ENCODE measurements at places on chromosomes 12 and 14. TPM values are rescaled to one million over a fixed set of nuclear protein-coding genes. Genes with fewer than 3 reads are reported as not detected.

DNA sequence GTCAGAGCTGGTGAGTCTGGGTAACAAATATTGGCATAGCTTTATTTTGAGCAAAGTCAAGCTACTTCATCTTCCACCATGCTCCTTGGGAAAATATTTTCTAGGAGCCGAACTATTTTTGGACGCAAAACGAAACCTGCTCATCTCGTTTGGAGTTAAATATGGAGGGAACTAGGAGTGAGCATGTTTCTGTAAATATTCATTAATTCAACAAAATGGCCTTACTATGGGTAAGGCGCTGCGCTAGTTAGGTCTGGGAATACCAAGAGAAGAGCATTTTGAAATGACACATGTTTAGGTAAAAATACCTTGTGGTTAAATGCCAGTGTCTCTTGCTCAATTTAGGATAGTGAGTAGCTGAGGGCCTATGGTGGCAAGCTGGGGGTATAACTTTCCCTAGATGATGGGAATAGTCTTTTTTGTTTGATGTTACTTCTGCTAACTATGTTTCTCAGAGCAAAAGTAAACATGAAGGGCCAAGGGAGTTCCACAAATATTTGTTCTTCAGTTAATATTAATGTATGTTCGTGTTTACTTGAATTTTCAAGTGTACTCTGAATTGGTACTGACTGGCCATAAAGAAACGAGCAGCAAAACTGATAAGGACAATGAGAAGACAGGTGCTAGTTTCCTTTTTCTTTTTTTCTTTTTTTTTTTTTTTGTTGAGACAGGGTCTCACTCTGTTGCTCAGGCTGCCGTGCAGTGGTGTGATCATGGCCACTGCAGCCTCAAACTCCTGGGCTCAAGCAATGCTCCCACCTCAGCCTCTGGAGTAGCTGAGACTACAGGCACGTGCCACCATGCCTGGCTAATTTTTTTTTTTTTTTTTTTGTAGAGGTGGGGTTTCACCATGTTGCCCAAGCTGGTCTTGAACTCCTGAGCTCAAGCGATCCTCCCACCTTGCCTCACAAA is 77.7 kb downstream of the MAP1LC3B2 start:
- DNase-seq = no peak

The NGB gene
- not detected for total RNA-seq

The EID3 gene
- 5.0 TPM for total RNA-seq

GRCh38 chr12:69546693-69547438 is 38.4 kb upstream of the CCT2 start:
- DNase-seq = no peak

All from kidney (tissue), 22 donors.